Retinal pigment epithelial cell (primary cell): ENCODE measurements at places on chromosomes 4 and X.

DNA sequence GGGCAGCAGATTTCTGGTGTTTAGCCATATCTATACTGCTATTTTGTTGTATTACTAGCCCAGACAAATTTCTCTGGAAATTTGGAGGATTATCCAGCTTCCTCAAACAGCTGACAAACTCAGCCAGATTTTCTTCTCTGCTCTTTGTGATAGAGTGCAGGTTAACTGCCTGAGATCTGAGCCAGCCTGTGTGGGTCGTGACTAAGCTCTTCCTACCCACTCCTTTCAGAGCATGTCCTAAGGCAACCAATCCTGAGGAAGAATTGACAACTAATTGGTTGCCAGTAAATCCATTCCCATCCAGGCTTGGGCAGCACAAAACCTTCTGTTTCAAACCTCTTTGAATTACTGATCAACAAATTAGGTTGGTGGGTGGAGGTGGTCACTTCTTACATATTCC lies 2.5 kb upstream of the GABRA2 start:
- DNase-seq: no peak

DNA sequence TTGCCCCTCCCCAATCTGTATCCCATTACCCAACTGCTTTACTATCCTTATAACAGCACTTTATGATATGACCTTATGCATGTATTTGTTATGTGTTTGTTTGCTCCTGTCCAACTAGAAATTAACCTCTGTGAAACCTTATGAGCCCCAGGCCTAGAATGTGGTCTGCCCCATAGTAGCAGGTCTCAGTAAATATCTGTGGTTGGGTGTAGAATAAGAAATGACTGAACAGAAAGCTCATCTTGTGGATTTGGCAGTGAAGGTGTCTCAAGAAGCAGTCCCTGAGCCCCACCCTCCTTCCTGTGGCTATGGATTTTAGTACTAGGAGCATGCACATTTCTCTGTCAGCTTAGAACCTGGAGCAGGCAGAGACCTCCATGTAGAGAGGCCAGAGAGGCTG lies 229.0 kb upstream of the LCORL start:
- DNase-seq: no peak

GRCh38 chr4:132504438-132504837 lies 644.7 kb upstream of the PCDH10 start:
- no peak for DNase-seq

- no peak for DNase-seq
These were observed 193.0 kb upstream of the RPS6KA3 start for GRCh38 chrX:20459410-20460350.

GRCh38 chr4:171857302-171858012 lies 44.3 kb downstream of the GALNTL6 start:
- no peak for DNase-seq

GRCh38 chr4:124890522-124890921 lies 178.0 kb upstream of the ANKRD50 start:
- no peak for DNase-seq

DNA sequence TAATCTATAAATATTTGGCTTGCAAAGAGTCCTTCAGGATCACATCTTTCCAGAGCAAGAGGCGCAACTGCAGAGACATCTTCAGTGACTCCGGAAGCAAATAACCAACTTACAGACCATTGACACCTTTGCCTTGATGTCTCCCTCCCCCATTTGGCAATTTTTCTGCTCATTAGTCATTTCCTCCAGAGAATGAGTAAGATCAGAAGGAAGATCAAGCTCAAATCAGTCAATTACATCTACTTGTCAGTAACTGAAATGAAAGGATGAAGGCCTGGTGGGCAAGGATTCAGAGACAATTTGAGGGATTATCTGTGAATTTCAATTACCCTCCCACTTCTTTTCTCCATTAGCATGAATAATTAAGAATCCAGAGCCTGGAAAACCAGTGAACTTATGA lies 665.6 kb upstream of the CPEB2 start:
- DNase-seq: no peak

DNA sequence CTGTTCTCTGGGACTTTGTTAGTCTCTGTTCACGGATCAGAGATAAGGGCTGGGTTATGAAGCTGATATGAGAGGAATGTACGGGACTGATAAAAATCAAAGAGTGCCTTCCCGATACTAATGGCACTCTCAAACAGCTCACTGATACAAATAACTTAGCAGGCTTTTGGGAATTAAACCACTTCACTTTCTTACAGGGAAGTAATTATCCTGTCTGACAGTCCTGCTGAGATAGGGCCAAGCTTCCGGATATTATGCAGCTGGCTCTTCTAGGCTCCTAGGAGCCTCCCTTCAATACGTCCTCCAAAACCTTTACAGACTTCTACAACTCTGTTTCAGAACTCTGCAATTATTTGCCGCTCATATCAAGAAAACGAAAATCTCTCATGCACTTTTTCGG lies 418.0 kb downstream of the NLGN4X start:
- DNase-seq: no peak

DNA sequence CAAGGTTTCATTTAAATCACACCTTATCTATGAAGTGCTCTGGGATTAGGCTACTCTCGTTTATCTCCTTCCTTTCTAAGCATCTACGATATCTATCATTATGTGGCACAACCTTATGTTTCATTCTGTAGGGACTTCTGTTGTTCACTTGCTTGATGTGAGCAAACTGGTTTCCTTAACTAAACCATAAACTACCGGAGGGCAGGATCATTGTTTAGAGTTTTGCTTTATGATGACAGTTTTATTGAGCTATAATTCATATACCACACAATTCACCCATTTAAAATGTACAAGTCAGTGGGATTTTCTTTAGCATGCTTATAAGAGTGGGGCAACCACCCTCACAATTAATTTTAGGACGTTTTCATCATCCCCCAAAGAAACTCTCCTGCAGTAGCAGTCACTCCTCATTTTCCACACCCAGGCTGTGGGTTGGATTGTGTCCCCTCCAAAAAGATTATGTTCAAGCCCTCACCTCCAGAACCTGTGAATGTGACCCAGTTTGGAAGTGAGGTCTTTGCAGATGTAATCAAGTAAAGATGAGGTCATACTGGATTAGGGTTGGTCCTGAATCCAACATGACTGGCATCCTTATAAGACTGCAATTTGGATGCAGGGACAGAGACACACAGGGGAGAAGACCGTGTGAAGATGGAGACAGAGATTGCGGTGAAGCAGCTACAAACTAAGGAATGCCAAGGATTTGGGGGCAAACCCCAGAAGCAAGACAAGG lies 42.1 kb upstream of the SH3RF1 start:
- DNase-seq: no peak

GRCh38 chrX:47530049-47530448 lies 31.0 kb upstream of the ARAF start:
- no peak for DNase-seq

GRCh38 chr4:183554878-183555585 lies 50.2 kb downstream of the ING2 start:
- DNase-seq: no peak

GRCh38 chrX:20217271-20217670 lies 49.4 kb downstream of the RPS6KA3 start:
- no peak for DNase-seq
